T follicular helper cell (primary cell): ENCODE measurements at places on chromosomes 2 and 18.

GRCh38 chr2:132383956-132384355 is 32.6 kb upstream of the GPR39 start:
- DNase-seq = no peak

- DNase-seq = no peak
Observed at GRCh38 chr18:30992231-30992630, 50.3 kb downstream of the DSC3 start.

- no peak for DNase-seq
Observed at GRCh38 chr2:172239944-172240590, 137.4 kb upstream of the DLX2 start.

GRCh38 chr2:236861944-236862343 is 223.7 kb upstream of the COPS8 start:
- DNase-seq = no peak

DNA sequence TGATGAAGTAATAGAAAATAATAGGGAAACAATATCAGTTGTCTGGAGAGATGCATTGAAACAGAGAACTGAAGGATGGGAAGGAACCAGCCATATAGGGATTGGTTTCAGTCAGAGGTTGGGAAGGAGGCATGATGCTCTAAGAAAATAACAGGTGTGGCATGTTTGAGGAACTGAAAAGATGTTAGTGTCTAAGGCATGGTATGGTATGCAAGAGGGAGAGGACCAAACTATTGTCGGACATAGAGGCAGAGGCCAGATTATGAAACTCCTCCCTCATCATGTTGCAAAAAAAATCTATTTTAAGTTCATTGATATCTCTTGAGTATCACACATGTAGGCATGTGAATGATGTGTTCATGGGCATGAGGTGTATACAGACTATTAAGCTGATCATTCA is 48.9 kb upstream of the EMILIN2 start:
- no peak for DNase-seq

DNA sequence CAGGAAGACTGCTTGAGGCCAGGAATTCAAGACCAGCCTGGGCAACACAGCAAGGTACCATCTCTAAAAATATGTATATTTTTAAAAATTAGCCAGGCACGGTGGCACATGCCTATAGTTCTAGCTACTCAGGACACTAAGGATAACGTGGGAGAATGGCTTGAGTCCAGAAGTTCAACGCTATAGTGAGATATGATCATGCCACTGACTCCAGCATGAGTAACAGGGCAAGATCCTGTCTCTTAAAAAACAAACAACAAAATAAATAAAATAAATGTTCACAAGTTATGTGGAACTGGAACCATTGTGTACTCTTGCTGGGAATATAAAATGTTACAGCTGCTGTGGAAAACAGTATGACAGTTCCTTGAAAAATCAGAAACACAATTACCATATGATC is 47.2 kb downstream of the USP34 start:
- no peak for DNase-seq

- DNase-seq = no peak
Observed at GRCh38 chr18:42517896-42518295, 562.9 kb downstream of the PIK3C3 start.

GRCh38 chr2:47916412-47916811 is 10.1 kb upstream of the FBXO11 start:
- no peak for DNase-seq

- DNase-seq = peak; percentile 21
Observed at GRCh38 chr2:215269397-215270117, 42.3 kb upstream of the ATIC start.

GRCh38 chr2:67096886-67097285 is 300.2 kb upstream of the ETAA1 start:
- DNase-seq = no peak

- no peak for DNase-seq
Observed at GRCh38 chr2:98467082-98467536, 22.5 kb downstream of the INPP4A start.
